ENCODE measurements at places on chromosomes 5 and 9.

GRCh38 chr9:131397100-131397790 is 3.4 kb downstream of the PRRC2B start:
- DNase-seq, result no peak

DNA sequence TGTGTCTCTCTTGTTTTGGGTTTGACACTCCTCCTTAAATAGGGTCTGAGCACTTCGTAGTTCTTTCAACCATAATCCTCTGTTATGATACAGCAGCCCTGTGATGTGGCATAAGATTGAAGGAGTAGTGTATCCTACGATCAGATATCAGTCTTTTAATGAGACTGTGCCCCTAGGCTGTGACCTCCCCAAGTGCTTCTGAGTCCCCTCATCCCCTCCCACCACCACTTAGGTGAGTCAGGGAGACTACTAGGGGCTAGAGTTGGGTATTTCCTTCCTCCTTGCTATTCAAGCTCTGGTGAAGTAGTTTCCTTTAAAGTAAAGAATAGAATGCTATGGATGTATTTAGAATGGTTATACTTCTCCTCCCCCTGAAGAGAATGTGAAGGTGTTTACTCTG is 637.2 kb upstream of the GRAMD2B start:
- no peak for DNase-seq

- peak; percentile 82 for DNase-seq
These were observed 813 bp downstream of the HNRNPK start for GRCh38 chr9:83978992-83979811.

DNA sequence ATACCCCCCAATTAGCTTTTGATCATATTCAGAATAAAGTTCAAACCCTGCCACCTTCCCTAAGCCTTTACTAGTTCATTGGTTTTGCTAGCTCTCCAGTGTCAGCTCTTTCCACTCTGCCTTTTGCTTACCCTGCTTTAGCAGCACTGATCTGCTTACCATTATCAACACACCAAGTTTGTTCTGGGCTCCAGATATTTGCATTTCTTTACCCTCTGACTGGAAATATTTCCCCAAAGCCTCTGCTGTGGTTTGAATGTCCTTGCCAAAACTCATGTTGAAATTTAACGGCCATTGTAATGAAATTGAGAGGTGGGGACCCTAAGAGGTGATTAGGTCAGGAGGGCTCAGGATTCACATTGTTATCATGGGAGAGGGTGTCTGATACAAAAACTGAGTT is 99.5 kb downstream of the GCNT1 start:
- no peak for DNase-seq

DNA sequence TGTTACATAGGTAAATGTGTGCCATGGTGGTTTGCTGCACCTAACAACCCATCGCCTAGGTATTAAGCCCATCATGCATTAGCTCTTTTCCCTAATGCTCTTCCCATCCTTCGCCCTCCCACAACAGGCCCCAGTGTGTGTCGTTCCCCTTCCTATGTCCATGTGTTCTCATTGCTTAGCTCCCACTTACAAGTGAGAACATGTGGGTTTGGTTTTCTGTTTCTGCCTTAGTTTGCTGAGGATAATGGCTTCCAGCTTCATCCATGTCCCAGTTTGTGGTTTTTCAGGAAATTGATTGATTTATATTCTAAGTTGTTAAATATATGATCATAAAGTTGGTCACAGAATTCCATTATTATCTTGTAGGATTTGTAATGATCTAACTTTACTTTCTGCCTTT is 85.3 kb upstream of the CAST start:
- DNase-seq, result no peak

DNA sequence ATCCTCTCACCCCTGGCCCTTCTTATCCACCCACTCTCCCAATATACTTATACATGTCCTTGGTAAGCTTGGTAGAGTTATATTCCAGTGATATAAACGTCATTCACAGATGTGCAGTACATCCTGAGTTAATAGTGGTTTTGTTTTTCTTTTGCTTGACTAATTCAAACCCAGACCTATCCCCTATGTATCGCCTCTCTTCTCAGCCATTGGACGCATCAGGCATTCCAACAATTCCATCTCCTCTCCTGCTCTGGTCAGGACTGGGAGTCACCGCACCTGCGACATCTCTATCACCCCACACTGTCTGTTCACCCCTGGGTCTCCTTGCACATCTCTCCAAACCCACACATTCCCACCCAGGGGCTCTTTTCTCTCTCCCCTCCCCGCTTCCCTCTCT is 21.9 kb upstream of the IRX2 start:
- no peak for DNase-seq

- no peak for DNase-seq
These were observed 333.8 kb downstream of the DMRT2 start for GRCh38 chr9:1383899-1384455.
